Ovary (tissue), 10 donors: ENCODE measurements at places on chromosomes 5 and 9. TPM values are rescaled to one million over a fixed set of nuclear protein-coding genes. Genes with fewer than 3 reads are reported as not detected.

LCN15 gene
- not detected for total RNA-seq

TEK gene
- 4.0 TPM for total RNA-seq

ELP1 gene
- total RNA-seq: 49.2 TPM

OLFM1 gene
- 6.5 TPM for total RNA-seq

- no peaks in the 10 kb centered on the region for H3K4me1 ChIP-seq
- no peaks in the 10 kb centered on the region for H3K27me3 ChIP-seq
- no peaks in the 10 kb centered on the region for H3K36me3 ChIP-seq
Observed at GRCh38 chr5:14600846-14601245, 19.3 kb downstream of the OTULINL start.

DNA sequence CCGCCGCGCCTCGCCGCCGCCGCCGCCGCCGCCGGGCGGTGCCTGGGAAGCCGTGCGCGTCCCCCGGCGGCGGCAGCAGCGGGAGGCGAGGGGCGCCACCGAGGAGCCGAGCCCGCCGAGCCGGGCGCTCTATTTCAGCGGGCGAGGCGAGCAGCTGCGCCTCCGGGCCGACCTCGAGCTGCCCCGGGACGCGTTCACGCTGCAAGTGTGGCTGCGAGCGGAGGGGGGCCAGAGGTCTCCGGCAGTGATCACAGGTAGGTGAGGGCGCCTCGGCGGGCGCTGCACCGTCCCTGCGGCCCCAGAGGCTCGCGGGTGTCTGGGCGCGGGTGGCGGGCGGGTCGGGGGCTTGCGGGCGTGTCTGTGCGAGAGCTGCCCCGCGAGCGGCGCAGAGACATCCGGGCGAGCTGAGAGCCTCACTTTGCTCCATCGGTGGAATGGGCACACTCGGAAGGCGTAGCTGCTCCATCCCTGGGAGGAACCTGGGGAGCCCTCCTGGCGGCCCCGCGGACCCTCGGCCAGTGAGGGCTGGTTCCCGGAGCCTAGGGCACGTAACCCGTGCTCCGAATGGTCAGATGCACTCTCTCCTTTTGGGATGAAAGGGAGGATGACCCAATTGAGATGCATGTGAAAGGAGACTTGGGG lies 864 bp downstream of the PAPPA start:
- no peaks in the 10 kb centered on the region for H3K36me3 ChIP-seq
- H3K27me3 ChIP-seq: no peaks in the 10 kb centered on the region
- peak; percentile 68 for DNase-seq
- H3K27ac ChIP-seq: peak overlapping the region; percentile 66
- H3K4me1 ChIP-seq: peaks cover 9% of the 10 kb centered on the region

DNA sequence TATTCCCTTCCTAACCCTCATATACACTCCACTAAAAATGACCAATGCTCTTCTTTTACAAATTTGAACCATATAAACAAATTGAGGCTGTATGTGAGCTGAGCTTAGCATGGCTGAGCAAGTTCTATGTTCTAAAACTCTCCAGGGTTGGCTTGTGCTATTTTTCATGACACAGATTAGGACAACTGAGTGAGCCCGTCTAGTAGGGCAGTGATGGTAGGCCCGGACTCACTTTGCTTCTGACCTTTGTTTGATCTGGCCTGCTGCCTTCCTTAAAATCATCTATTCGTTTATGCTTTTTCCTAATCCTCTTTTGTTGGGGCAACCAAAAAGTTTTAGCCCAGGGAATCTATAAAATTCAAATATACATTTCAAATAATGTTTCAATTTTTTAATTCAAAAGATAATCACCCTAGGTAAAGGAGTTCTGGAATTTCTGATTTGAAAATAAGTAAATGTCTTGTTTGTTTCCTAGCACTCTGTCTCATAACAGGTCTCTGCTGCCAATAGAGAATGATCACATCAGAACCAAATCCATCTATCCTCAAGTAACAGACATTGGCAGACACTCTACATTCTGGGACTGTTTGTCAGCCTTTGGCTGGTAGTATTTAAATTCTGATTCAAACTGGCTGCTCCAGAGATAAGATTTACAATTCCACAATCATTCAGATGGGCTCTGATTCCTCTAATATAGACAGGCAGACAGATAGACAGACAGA lies 217.0 kb upstream of the TARS1 start:
- H3K27ac ChIP-seq: no peak overlapping the region
- no peak for DNase-seq
- H3K4me3 ChIP-seq: no peak overlapping the region
- H3K36me3 ChIP-seq: no peaks in the 10 kb centered on the region
- H3K4me1 ChIP-seq: peaks cover 1% of the 10 kb centered on the region

- H3K27me3 ChIP-seq: no peaks in the 10 kb centered on the region
- H3K4me3 ChIP-seq: no peak overlapping the region
- no peak for DNase-seq
- H3K27ac ChIP-seq: no peak overlapping the region
- no peaks in the 10 kb centered on the region for H3K36me3 ChIP-seq
Observed at GRCh38 chr9:98774746-98775145, 21.6 kb downstream of the ANKS6 start.

- H3K27ac ChIP-seq: no peak overlapping the region
- DNase-seq: no peak
- H3K27me3 ChIP-seq: no peaks in the 10 kb centered on the region
- H3K4me3 ChIP-seq: no peak overlapping the region
- no peaks in the 10 kb centered on the region for H3K36me3 ChIP-seq
- no peaks in the 10 kb centered on the region for H3K4me1 ChIP-seq
Observed at GRCh38 chr5:151578326-151579025, 12.7 kb downstream of the FAT2 start.

DNA sequence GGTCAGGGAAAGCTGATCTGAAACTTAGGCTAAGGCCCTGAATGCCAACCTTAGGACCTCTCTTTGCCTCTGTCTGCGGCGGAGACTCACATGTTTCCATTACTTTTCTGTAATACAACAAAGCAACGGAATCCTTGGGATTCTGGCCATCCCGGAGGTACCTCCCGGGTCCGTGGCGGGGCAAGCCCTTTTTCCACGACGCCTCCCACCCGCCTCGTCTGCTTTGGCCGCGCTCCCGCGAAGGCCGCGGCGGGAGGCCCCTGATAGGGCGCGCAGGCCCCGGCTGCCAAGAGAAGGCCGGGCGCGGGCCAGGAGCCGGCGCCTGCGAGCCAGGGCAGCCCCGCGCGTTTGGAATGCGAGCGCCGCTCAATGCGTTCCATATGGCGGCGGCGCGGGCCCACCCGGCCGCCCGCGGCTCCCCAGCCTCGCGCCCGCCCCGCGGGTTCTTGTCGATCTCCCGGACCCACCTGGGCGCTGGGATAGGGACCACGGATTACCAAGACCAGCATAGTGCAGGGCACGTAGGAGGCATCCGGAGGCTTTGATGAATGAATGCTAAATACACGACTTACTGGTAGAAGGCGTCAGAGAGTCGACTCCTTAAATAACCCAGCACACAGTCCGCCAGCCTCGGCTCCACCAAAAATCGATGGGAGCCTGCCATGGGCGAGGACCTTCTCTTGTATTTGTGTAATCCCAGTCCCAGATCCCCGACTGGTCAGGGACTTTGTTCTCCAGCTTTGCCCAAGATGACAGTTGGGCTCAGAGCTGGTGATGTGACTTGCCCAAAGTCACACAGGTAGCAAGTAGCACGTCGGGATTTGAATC lies 17.5 kb upstream of the PHF19 start:
- H3K4me3 ChIP-seq: no peak overlapping the region
- peak overlapping the region; percentile 66 for H3K27ac ChIP-seq
- no peaks in the 10 kb centered on the region for H3K36me3 ChIP-seq
- DNase-seq: peak; percentile 87
- no peaks in the 10 kb centered on the region for H3K27me3 ChIP-seq

- H3K4me1 ChIP-seq: no peaks in the 10 kb centered on the region
- H3K27ac ChIP-seq: no peak overlapping the region
- H3K36me3 ChIP-seq: no peaks in the 10 kb centered on the region
- H3K27me3 ChIP-seq: no peaks in the 10 kb centered on the region
Observed at GRCh38 chr5:180170810-180171567, 38.0 kb downstream of the RASGEF1C start.

DNA sequence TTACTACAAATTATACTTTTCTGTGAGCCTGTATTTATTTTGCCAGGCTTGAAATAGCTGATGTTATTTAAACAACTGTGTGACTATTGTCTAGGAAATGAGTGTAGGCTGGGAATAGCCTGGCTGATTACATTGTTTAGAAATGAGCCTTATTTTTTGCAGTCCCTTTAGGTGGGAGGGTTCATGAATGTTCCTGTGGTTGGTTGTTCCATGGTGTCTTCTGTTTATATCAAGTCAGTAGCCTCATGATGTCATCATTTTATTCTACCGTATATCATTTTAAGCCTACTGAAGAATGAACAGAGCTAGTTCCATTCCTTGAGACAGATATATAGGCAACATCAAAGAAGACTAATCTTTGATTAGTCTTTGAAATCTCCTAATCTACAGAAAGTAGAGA lies 53.1 kb downstream of the MAP1B start:
- DNase-seq: no peak
- H3K4me3 ChIP-seq: no peak overlapping the region
- no peaks in the 10 kb centered on the region for H3K36me3 ChIP-seq
- H3K27me3 ChIP-seq: no peaks in the 10 kb centered on the region
- peaks cover 7% of the 10 kb centered on the region for H3K4me1 ChIP-seq
- H3K27ac ChIP-seq: no peak overlapping the region

GRCh38 chr5:90934091-90934719 lies 375.6 kb downstream of the ADGRV1 start:
- no peaks in the 10 kb centered on the region for H3K27me3 ChIP-seq
- H3K27ac ChIP-seq: peak overlapping the region; percentile 3
- H3K4me3 ChIP-seq: no peak overlapping the region
- peaks cover 6% of the 10 kb centered on the region for H3K4me1 ChIP-seq
- no peaks in the 10 kb centered on the region for H3K36me3 ChIP-seq

- no peaks in the 10 kb centered on the region for H3K4me1 ChIP-seq
- H3K4me3 ChIP-seq: no peak overlapping the region
- no peak overlapping the region for H3K27ac ChIP-seq
- no peaks in the 10 kb centered on the region for H3K36me3 ChIP-seq
Observed at GRCh38 chr9:12760758-12761157, 14.1 kb upstream of the LURAP1L start.

DNA sequence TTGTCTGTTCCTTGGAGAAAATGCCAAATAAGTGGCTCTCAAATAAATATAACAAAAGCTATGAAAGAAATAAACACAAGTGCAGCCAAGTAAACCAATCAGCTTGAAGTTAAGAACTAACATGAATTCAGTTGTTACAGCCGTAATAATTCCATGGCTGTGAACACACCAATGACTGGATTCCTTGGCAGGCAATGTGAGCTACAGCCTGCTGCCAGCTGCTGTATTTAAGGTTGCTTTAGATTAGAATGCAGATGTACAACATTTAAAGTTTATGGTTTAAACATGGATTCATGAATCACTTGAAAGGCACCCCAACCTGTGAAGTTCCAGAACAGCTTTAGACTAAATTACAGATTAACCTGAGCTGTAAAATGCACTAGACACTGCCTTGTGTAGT lies 626.4 kb upstream of the SEMA6A start:
- no peak overlapping the region for H3K27ac ChIP-seq
- H3K4me1 ChIP-seq: peaks cover 1% of the 10 kb centered on the region
- DNase-seq: no peak
